ENCODE measurements at places on chromosomes 5 and 9.

DNA sequence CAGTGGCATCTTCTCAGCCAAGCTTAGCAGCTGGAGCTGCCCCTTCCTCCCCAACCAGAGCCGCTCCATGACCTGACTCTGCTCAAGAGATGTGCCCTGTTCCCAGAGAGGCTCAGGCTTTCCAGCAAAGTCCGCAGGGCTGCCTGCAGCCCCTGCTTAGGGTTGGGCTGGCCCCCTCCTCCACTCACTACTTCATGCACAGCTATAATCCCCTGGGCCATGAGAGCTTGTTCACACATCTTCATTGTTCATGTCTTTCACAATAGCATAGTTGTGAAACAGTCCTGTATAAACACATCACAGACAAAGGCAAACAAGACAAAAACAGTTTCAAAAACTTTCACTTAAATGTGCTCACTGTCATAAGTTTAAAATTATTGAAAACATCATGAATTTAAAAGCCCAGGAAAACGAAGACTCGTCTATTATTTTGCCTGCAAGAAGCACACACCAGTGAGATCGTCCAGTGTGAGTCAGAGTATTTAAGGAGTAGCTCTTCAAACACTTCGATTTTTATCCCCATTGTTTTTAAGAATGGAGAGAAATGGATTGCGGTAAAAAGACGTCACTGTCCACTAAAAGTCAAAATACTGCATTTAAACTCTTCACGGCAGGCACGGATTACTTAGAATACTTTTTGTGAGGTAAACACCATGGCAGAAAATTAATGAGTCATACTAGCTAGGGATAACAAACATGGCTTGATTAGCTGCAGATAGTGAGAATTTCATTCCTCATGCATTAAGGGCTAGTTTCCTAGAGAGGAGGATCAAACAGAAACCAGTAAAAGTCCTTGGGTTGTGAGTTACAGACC, 40.7 kb upstream of the S1PR3 start:
- no peak for DNase-seq

DNA sequence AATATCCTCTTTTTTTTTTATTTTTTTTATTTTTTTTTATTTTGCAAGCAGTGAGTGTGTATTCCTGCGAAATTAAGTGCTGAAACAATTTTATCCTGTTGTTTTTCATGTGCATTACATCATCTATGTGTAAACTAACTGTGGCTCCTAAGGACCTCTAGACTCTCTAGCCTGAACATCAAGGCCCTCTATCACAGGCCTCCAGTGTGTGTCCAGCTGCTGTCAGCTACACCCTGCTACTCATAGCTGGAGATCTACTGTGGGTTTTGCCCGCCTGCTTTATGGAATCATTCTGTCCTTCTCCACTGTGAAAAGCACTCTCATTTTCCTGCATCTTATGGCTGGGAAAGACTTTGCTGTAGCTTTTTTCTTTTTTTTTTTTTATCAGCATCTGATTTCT, 157.8 kb downstream of the KCTD16 start:
- DNase-seq: no peak

GRCh38 chr9:131012396-131012917, 3.5 kb downstream of the LAMC3 start:
- no peak for DNase-seq

- DNase-seq: no peak
Measured at GRCh38 chr9:89884356-89885083, 279.7 kb downstream of the GADD45G start.

- DNase-seq: no peak
Measured at GRCh38 chr5:15564523-15564922, 64.5 kb downstream of the FBXL7 start.

DNA sequence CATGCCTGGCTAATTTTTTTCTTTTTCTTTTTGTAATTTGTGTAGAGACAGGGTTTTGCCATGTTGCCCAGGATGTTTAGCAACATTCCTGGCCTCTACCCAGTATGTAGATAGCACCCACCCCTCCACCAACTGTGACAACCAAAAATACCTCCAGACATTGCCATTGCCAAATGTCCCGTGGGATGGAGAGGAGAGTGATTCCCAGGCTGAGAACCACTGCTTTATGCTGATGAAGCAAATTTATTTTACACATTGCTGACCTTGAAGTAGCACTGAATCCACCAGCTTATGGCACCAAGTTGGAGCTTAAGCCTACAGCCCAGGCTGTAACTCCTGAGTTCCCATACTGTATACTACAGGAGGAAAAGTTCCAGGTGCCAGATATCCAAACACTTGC, 58.5 kb downstream of the GGTA1 start:
- no peak for DNase-seq

- no peak for DNase-seq
Measured at GRCh38 chr5:320524-321229, 837 bp upstream of the AHRR start.

DNA sequence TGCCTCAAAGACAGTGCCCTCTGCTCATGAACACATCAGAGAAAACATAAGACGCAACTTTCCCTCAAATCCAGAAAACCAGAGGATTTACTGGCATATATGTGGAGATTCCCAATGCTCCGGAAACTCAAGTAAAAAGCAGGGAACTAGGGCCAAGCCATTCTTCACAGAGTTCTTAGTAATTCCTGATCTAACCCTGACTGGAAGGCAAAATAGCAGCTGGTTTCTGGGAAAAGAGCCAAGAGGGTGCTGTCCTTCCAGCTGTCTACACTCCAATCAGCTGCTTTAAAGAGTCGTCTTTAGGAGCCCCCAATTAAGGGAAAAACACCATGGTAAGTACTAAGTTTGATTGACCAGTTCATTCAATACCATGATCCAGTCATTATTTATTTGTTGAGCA, 49.6 kb downstream of the GNA14 start:
- no peak for DNase-seq

DNA sequence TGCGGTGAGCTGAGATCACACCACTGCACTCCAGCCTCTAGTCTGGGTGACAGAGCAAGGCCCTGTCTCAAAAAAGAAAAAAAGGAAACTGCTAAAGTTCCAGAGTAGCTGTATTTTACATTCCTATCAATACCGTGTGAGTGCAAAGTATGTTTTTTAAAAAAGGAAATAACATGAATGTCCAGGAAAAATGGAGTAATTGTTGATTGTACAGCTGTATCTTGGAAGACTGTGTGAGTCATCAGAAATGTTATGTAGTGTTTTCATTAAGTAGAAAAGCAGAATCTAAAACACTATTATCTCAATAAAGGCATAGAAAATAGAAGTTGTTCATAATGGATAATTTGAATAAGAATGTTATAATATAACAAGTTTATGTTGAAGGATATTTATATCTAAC, 53.9 kb downstream of the ZCCHC7 start:
- no peak for DNase-seq
